ENCODE measurements at places on chromosomes 16 and 17. TPM values are rescaled to one million over a fixed set of nuclear protein-coding genes. Genes with fewer than 3 reads are reported as not detected.

The GALR2 gene
- not detected for total RNA-seq

The PRAC1 gene
- total RNA-seq: not detected

The BCO1 gene
- total RNA-seq: not detected

DNA sequence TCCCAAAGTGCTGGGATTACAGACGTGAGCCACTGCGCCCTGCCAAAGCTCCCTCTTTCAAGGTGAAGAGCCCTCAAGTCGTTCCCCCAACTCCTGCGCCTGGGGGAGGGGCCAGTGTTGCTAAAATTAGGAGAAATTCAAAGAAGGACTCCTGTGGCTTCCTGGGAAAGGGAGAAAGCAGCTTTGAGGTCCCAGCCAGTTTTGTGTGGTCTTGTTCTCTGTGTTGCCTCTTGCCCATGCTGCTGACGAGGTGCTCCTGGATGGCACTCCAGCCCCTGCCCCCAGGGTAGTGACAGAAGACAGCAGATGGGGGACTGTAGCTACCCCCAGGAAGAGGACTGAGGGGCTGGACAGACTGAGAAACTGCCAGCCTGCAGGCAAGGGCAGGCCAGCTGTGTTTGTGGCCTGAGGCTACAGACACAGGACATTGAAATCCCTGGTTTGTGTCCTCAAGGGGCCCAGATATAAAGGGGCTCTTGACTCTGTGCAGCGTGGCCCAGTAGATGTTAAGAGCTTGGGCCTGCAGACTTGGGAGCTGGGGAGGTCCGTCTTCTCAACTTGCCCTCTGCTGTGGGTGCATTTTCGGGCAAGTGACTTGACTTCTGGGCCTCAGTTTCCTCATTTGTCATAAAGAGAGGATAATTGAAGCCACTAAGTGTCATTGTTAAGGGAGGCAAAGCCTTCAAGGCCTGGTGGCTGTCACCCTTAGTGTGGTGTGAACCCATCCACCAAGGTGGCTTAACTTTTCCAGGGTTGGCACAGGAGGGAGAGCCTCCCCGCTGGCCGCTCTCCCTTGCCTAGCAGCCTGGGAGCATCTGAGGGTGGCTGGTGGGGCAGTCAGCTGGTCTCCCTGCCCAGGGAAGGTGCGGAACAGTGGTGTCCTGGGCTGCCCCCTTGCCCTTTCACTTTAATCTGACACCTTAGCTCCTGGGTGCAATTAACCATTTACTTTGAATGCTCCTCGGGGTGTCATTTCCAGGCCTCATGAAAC, 4.1 kb downstream of the UBALD2 start:
- DNase-seq: no peak

DNA sequence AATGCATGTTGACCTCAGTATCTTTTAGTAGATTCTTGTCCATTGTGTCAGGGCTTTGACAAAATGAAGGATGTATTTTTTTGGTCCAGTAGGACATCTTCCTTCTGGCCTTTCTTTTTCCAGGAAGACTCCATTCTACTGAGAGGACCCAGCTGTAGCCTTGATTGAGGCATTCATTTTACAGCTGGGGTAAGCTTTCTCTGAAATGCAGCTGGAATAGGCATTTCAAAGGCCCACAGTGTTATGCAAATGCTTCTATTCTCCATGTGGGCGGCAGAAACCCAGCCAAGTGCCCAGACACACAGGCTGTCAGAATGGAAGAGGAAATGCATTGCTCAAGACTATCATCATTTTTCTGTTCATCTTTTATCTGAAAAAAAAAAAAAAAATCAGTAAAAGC, 629.0 kb upstream of the CDH8 start:
- DNase-seq: no peak
